ENCODE measurements at places on chromosomes 5 and 9.

DNA sequence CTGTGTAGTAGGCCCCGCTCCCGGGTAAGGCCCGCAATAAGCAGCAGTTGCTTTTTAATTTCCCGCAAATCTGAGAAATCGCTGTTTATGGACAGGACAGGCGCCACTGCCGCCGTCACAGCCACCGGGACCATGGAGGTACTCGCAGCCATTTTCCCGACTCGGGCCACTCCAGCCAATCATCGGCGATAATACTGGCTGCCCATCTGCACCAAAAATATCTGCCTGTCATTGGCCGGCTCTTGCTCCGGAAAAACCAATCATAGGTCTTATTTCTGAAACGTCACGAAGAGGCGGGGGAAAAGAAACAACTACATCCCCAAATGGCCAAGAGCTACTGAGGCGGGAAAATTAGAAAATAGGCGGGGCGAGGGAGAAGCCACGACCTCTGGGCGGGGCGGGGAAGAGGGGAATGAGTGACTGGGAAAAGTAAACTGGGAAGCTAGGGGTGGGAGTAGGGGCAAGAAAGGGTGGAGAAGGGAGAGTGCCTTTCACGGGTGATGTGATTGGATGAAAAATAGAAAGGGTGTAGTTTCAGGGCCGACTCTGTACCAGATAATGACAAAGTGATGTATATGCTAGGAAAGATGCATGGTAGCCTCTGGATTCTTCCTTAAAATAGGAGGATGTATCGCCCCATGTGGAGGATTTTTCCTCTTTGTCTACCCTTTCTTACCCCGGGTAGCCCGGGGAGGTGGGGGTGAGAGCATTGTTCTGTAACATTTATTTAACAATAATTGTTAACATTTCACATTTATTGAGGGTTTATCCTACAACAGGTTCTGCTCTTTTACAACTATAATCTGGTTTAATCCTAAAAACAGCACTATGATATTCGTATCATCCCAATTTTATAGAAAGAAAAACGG is at the start of gene CDC23:
CDC23 (minus strand) TSS at position 163 of the 869 bp plus-strand sequence; CDS start at position 152, 11 bp downstream.
- peak; percentile 99 for DNase-seq

DNA sequence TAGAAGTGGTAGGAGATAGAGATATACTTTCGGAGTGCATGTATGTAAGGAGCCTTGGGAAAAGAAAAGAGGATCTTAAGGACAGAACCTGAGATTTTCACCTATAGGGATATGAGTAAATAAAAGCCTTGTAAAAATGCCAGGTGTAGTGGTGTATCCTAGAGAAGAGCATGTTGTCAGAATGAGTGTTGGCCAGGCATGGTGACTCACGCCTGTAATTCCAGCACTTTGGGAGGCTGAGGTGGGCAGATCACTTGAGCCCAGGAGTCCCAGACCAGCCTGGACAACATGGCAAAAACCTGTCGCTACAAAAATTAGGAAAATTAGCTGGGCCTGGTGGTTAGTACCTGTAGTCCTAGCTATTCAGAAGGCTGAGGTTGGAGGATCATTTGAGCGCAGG is 76.0 kb downstream of the IPO11 start:
- DNase-seq, result no peak

DNA sequence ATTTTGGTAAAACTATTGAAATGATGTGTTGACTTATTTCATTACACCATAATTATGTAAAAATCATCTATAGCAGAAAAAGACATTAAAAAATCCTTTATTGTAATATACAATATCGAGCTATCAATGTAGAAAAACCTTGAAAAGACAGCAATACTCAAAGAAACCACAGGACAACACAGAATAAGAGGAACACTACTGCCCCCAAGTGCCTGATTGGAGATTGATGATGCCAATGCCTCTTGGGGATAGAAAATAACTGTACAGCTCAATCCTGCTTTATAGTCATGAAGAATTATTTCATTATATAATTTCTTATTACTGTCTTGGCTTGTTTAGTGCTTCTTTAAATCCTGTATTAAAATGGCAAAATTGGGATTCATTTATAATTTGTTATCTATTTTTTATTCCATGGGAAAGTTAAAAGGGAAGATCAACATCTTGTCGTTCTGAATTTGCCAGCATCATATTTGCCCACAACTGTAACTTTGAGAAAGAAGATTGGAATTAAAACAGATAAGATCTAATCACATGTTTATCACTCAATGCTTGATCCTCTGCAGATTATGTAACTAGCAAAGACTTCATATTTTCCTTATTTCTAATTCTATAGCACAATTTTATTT is 337.5 kb downstream of the CDH9 start:
- peak; percentile 42 for DNase-seq

DNA sequence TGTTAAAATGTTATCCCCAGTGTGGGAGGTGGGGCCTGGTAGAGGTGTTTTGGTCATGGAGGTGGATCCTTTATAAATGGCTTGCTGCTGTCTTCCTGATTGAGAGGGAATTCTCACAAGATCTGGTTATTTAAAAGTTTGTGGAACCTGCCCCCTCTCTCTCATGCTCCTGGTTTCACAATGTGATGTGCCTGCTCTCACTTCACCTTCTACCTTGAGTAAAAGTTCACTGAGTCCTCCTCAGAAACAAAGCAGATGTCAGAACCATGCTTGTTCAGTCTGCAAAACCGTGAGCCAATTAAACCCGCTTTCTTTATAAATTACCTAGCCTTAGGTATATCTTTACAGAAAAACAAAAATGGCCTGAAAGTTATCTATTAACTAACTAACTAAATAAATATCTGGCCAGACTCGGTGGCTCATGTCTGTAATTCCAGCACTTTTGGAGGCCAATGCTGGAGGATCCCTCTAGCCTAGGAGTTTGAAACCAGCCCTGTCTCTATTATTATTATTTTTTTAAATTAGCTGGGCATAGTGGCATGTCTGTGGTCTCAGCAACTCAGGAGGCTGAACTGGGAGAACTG is 1067.4 kb downstream of the CDH9 start:
- DNase-seq, result no peak

DNA sequence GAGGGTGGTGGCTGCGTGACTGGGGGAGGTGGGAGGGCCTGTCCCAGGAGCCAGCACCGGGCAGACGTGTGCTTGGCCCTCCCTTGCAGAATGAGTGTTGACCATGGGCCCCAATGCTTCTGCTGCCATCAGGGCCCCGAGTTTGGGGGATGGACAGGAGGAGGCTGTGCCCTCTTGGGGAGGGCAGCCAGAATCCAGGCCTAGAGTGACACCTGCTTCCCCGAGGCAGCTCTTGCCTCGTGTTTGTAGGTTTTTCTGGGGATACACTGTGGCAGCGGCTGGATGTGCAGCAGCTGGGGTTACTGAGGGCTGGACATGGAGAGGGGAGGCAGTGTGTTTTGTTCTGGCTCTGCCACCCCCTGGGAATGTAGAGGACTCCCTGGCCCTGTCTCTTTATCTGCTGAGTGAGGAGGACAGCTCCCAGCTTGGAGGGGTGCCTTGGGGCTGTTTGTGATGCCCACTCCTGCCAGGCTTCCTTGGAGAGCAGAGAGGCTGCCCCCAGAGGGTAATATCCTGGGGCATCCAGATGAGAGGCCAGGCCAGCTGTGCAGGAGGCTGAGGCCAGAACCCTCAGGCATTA is 22.7 kb downstream of the WNK2 start:
- no peak for DNase-seq

Measured in MV-4-11 (cell line).